Stimulated activated CD4-positive, alpha-beta T cell treated with anti-CD3 and anti-CD28 coated beads, Interleukin-12 subunit alpha, Interleukin-12 subunit beta, amount 100 ng/mL, for 24 hours (primary cell): ENCODE measurements at places on chromosomes 6 and 20.

GRCh38 chr20:9018346-9018745, 50.5 kb upstream of the PLCB4 start:
- no peak for DNase-seq

GRCh38 chr6:42038811-42039408, 11.4 kb upstream of the TAF8 start:
- no peak for DNase-seq

GRCh38 chr20:39462416-39462945, 500.3 kb downstream of the DHX35 start:
- DNase-seq = no peak

- DNase-seq = peak; percentile 67
Observed at GRCh38 chr20:2172305-2173175, 70.9 kb downstream of the STK35 start.

DNA sequence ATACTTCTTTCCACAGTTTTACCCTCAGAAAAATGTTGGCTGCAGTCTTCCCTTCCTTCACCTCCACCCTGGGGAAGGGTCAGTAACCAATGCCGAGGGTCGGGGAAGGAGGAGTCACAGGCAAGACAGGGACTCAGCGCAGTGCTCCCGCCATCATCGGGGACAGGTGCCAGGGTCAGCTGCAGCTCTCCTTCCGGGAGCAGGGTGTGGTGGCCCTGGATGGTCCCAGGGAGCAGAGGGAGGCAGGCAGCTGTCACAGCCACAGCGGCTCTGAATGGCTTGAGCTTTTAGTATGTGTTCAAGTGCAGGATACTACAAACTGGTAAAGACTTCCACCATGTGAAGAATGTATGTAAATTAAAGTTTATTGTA, 26.0 kb upstream of the PI16 start:
- no peak for DNase-seq

- DNase-seq = no peak
Observed at GRCh38 chr6:166435574-166435973, 52.8 kb upstream of the MPC1 start.

- DNase-seq = no peak
Observed at GRCh38 chr6:16802071-16802470, 40.8 kb upstream of the ATXN1 start.

DNA sequence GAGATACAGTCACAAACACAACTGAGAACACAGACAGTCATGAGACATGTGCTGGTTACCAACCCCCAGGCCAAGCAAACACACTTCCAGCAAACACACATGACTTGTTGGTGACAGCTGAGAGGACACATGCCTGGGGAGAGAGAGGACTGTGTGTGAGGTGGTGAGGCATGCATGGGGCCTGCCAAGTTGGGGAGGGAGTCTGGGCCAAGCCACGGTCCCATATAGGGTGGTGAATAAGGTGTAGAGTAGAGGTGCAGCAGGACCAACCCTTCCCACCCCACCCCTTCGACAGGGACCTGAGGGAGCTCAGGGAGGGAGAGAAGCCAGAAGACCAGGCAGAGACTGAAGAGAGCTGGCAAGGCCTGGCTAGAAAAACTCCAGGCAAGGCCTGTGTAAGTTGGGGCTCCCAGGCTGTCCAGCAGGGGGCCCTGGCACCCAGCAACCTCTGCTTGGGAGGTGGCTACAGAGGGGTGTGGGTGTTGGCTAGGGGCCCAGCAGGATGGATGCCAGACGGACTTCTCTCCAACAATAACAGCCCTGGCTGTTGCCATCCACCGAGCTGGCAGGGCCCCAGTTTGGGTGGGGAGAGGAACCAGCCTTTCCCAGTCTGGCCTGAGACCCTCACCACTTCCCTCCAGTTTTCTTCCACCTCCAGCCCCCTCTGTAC, 2.0 kb upstream of the SLC29A1 start:
- DNase-seq = peak; percentile 31

DNA sequence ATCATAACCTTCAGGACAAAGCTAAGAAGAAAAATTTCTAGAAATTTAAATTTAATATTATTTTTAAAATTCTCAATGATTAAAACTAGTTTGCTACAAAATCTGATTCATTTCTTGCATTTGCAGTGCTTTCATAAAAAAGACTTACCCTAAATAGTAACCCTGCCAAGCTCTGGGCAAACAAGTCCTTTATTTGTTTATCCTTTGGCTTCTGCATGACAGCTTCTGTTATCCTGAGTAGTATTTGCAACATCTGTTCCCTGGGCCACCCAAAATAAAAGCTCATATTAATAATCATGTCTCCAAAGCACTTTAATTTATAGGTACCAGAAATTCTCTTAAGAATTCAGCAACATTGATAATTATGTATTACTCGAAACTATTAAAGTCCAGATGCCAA, 101.3 kb downstream of the RALGAPA2 start:
- no peak for DNase-seq

GRCh38 chr20:57224641-57225138, 41.8 kb downstream of the BMP7 start:
- no peak for DNase-seq

DNA sequence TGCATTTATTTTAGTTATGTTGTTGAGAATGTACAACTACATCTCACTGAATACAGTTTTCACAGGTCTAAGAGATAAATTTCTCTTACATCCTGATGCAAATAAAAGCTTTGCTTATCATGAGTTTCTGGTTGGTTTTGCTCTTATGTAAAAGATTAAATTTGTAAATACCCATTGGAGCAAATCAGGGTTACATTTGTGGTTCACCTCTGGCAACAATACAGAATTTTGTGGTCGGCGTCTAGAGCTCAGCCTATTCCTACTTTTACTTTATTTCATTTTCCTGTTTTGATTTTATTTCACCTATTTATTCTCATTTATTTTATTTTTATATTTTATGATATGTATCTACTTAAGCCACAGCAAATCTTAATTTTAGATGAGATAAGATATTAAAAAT, 271.9 kb upstream of the MARCKS start:
- no peak for DNase-seq

DNA sequence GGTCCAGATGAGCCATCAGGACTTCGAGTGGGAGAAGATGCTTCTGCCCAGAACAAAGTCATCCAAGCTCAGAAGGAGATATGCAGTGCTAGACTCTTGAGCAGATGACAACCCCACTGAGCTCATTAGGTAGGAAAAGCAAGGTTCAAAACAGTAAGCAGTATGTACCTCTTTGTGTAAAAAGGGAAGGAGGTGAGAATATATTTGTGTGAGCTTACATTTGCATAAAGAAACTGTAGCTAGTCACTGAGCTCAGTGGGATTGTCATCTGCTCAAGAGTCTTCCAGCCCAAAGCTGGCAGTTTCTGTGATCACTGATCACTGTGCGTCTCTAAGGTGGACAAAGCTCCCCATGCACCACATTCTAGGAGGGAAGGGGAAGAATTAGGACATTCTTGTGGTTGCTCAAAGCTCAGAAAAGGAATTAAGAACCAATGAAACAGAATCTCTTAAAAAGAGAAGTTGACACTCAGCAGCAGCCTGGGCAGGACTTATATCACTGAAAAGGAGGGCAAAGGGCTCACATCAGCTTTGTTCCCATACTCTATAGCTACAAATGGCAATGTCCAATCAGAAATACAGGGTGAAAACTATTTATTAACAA, 90.0 kb upstream of the MAFB start:
- no peak for DNase-seq

DNA sequence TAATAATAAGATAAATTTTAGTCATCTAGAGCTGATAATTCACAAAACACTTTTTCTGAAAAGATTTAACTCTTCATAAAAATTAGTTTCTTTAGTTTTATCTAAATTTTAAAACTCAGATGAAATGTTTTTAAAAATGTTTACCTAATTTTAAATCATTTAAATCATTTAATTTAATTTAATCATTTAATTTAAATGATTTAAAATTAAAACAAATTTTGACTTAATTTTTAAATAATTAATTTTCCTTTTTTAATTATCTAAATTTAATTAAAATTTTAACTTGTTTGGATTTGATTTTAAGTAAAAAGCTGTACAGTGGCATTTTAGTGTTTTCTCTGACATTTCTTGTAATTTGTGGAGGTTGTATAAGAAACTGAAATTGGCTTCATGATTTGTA, 131.7 kb upstream of the RNF217 start:
- no peak for DNase-seq

- no peak for DNase-seq
Observed at GRCh38 chr6:77448546-77448945, 14.7 kb downstream of the HTR1B start.

DNA sequence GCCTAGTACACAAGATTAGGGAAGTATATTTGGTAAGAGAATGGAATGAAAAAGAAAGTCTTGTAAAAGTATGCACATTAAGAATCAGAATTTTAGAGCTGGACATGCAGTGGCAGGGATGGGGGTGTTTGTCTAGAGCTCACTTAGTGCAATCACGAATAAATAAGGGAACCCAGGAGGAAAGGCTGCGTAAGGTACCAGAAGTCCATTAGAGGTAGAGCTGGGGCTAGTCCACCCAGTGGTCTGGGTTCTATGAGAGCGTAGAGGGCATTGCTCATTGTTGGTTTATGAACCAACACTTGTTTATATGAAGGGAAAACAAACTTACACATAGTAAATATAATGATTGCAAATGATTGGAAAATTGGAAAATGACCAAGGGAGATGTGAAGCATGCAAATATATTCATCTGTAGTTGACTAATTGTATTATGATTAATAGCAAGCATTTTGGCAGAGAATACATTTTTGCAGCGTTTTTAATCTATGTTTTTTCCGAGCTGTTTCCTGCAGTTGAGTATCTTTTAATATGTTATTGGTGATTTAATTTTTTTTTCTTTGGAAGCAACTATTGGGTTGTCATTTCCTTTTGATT, 3.2 kb downstream of the CDC40 start:
- no peak for DNase-seq

DNA sequence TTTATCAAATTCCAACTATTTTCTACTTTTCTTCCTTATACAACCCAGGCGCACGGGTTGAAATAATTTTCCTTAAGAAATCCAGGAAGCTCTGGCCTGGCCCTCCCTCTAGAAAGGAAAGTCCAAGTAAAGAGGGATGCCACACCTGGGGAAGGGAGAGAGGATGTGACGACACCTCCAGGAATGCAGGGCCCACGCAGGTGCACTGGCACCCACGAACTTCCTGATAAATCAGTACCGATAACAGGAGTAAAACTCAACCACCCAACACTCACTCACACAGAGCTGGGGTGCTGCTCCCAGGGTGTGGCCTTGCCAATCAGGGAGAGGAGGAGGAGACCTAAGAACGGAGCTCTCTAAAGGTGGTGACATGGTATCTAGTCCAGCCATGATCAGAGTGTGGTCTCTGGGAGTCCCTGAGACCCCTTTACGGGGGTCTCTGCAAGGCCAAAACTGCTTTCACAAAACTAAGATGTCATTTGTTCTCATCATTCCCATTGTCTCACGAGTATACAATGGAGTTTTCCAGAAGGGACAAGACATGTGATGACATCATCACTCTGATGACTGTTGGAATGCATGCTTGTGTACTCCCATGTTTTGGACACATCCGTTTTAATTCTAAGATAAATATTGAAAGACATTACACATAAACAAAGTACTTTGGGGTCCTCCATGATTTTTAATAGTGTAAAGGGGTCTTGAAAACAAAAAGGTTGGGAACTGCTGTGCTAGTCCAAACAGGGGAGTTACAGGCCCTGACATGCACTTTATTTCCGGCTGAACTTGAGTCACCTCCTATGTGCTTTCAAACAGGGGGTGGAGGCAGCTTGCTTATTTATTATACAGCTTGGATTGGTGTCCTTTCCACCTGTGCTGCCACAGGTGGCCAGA, 2.2 kb upstream of the PARD6B start:
- no peak for DNase-seq

- no peak for DNase-seq
Observed at GRCh38 chr6:64050590-64050989, 415.0 kb downstream of the PHF3 start.

- no peak for DNase-seq
Observed at GRCh38 chr6:52503851-52504781, 72.7 kb downstream of the TRAM2 start.

DNA sequence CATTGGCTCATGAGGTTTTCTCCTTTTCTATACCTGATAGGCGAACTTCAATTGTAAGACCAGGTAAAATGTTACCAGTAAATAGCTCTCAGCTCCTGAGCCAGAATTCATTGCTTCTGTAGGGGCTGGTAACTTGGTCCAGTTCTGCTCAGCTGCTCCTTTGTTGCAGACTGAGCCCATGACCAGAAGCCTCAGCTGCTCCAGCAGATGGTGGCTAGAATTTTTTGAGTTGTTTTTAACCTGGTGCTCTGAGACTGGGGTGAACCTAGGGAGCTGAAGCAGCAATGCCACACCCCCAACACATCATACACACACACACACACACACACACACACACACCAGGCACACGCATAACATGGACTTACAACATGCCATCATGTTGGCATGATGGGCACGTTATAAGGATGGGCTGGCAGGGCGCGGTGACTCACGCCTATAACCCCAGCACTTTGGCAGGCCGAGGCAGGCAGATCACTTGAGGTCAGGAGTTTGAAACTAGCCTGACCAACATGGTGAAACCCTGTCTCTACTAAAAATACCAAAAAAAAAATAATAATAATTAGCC, 103.1 kb downstream of the QRSL1 start:
- DNase-seq = no peak

DNA sequence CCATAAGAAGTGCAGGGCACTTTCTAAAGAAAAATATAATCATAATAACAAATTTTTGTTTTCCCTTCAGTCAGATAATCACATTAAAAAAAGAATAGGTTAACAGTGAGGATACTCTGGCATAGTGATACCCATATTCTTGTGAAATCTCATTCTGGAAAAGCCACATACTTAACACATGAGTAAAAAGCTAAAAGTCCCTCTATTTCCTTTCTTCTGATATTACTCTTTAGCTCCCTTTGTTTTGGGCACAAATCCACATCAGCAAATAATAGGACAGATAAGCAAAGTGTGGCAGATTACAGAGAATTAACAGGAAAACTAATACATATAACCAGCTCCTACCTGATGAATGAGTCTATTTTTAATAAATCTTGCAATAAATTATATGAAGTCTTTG, 15.8 kb downstream of the SHPRH start:
- no peak for DNase-seq

DNA sequence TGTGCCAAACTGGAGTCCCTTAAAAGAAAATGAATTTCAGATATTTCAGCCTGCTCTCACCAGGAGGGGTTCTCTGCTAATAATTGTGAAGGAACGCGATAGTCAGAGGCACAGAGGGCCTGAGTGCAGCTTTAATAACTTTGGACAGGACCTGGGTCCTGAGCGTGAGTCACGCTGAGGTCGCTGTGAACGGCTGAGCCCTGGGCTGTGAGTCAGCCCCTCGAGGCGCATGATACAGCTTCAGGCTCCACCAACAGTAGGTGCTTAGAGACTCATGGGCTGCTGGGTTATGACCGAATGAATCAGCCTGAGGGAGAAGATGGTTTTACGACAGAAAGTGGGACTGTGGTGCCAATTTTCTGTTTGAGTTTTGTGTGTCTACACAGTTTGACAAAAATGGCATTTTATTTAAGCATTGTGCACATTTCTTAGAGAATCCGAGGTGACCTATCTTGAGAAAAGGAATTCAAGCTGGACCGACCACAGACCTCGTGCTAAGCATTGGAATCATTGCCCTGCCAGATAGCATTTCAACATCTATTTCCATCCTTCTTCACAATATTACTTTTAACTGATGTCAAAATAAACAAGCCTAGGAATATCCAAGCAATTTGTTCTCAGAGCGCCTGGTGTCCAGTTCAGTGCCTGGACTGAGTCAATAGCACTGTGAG, 183.0 kb downstream of the THBS2 start:
- no peak for DNase-seq

DNA sequence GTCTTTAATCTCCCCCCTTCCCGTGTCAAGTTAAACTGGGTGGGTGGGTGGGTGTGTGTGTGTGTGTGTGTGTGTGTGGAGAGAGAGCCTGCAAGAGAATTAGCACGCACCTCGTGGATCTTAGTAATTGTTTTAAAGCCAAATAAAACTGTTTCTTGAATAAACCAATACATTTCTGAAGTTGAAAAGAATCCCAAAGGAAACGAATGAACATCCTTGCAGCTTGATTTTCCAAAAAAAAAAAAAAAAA, 381 bp upstream of the BICRAL start:
- no peak for DNase-seq
